Vagina (tissue), 2 donors: ENCODE measurements at places on chromosomes 6 and 20.

DNA sequence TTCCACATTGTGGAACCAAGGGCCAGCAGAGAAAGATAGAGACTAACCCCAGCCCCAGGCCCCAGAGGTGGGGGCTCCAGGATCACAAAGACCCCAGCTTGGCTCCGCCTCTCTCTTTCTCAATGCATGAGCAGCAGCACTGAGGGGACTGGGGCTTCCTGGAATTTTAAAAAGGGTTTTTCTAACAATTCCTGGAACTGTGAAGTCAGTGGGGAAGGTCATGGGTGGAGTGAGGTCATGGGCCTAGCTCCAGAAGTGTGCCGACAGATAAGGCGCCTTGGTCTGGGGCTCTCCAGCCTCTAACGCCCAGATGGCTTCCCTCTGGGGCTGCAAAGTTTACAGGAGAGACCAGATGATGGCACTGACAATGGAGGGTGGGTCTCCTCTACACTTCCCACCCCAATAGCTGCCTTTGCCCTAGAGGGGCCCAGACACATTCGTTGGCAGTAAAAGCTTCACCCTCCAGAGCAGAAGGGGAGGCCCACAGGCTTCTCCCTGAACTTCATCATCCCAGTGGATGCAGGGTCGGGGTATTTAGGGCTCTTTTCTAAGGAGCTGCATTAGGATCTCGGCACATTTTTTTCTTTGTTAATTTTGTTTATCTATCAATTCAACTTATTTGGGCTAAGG is 46.9 kb upstream of the CD93 start:
- DNase-seq, result no peak

DNA sequence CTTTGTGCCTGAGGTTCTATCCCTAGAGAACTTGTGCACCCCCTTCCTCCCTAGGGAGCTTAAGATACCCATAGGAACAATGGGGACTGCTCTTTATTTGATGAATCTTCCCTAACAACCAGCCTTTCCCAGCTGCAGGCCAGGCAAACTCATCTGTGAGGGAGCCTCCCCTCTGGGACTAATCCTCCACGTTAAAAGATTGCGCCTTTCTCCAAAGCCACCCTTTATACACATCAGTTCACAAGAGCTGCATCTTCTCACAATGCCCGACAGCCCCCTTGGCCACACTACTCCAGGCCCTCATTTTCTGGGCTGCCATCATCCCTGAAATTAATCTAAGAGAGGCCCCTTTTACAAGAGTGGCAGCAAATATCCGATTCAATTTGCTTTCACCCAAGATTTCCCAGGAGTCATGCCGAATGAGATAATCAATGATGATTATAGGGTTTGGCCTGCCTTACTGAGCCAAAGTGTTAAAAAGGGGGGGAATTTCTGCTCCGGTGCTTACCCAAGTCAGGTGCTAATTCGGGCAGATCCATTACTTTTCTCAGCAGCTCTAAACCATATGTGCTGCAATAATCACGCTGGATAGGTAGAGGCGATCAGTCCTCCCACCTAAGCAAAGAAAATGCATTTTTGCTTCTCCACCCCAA is 336.5 kb downstream of the KIF16B start:
- no peak for DNase-seq

GRCh38 chr6:161747506-161747905 is 473.6 kb upstream of the AGPAT4 start:
- no peak for DNase-seq

GRCh38 chr6:35716798-35717197 is 20.0 kb upstream of the ARMC12 start:
- no peak for DNase-seq

DNA sequence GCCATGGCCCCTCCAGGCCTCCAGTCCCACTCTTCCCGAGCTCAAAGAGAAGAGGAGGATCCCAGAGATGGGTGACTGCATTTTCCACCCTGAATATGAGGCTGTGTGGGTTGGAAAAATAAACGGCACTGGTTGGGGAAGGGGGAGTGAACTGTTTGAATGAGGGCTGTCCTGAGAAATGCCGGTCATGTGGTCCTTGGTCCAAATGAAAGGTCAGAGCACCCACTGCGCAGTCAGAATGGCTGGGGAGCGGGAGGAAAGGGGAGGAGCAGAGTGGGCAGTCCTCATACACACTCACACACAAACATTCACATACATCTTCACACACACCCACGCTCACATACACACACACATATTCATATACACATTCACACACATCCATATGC is 83.1 kb downstream of the MRPL14 start:
- DNase-seq, result no peak

GRCh38 chr6:143842461-143842901 is 657 bp upstream of the LTV1 start:
- no peak for DNase-seq

GRCh38 chr20:2283706-2284423 is 11.9 kb upstream of the TGM3 start:
- no peak for DNase-seq

GRCh38 chr6:20954315-20954714 is 420.1 kb downstream of the CDKAL1 start:
- DNase-seq, result no peak

- no peak for DNase-seq
These were observed 5.7 kb downstream of the OSBPL2 start for GRCh38 chr20:62243906-62244515.

DNA sequence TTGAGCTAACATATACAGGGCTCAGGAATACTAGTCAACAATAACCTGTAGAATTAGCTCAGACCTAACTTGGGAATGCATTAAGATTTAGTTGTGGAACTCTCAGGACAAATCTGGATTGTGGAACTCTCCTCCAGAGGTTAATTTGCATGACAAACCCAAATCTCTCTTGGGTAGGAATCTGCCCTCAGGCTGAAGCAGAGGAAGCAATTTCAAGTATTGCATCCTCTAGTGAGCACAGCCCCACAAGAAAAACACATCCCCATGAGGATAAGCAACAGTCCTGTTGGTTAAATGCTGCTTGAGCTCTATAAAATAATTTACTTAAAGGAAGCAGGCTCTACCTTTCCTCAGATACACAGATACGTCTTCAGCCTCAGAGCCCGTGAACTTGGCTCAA is 170.9 kb upstream of the STXBP5 start:
- no peak for DNase-seq

DNA sequence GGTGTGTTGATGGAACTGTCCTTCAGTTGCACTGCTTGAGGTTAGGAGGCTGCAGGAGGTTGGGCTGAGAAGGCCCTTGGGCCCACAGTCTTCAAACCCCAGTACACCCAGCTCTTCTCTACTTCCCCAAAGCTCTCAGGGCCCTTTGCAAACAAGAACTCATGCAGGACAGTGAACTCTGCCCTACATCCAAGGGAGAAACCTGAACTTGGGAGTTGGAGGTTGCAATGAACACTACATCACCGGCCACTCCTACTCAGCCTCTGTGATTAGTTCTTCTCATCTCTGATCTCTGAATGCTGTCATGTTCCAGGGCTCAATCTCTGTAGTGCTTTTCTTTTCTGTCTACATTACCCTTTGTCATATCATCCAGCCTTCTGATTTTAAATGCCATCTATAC is 148.5 kb upstream of the PDE7B start:
- no peak for DNase-seq

- no peak for DNase-seq
These were observed 49.1 kb downstream of the HFE start for GRCh38 chr6:26136321-26136720.

- no peak for DNase-seq
These were observed 318.6 kb upstream of the RUNX2 start for GRCh38 chr6:45009576-45009975.

- DNase-seq, result no peak
These were observed 10.0 kb downstream of the CST5 start for GRCh38 chr20:23869520-23869919.

- DNase-seq, result no peak
These were observed 10.7 kb upstream of the DUSP22 start for GRCh38 chr6:281469-282103.
